ENCODE measurements at places on chromosomes 4 and X. TPM values are rescaled to one million over a fixed set of nuclear protein-coding genes. Genes with fewer than 3 reads are reported as not detected.

GRCh38 chr4:158799013-158799770, 30.4 kb downstream of the FNIP2 start:
- H3K4me3 ChIP-seq = no peak overlapping the region
- no peak overlapping the region for H3K27ac ChIP-seq
- no peaks in the 10 kb centered on the region for H3K27me3 ChIP-seq
- peaks cover 8% of the 10 kb centered on the region for H3K4me1 ChIP-seq
- DNase-seq = no peak
- no peaks in the 10 kb centered on the region for H3K36me3 ChIP-seq

GRCh38 chrX:71533851-71534561, 1.1 kb downstream of the OGT start:
- H3K4me1 ChIP-seq = peaks cover 24% of the 10 kb centered on the region
- H3K27ac ChIP-seq = peak overlapping the region; percentile 96
- H3K4me3 ChIP-seq = peak overlapping the region; percentile 96
- H3K36me3 ChIP-seq = peaks cover 30% of the 10 kb centered on the region

Gene SULT1E1
- total RNA-seq = not detected

Gene TCEAL7
- not detected for total RNA-seq

DNA sequence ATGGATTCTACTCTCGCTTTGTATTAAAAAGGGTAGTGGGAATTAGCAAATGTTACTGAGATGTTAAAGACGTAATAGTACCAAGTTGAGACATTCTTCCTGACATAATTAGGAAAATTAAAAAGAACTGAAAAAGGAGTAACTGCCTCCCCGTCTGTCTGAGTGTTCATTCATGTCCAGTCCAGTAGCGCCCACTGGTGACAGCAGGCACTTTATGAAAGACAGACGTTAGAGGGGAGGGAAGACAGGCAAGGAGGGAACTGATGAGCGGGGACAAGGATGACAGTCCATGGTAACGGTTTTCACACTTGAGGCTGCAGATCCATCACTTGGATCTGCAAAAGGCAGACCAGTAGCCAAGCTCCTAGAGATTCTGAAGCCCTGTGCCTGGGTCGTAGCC, 326.7 kb downstream of the STK32B start:
- H3K36me3 ChIP-seq = peaks cover 14% of the 10 kb centered on the region
- no peak overlapping the region for H3K27ac ChIP-seq
- peaks cover 6% of the 10 kb centered on the region for H3K27me3 ChIP-seq
- H3K4me1 ChIP-seq = no peaks in the 10 kb centered on the region
- DNase-seq = no peak

Gene PNMA5
- total RNA-seq = not detected

DNA sequence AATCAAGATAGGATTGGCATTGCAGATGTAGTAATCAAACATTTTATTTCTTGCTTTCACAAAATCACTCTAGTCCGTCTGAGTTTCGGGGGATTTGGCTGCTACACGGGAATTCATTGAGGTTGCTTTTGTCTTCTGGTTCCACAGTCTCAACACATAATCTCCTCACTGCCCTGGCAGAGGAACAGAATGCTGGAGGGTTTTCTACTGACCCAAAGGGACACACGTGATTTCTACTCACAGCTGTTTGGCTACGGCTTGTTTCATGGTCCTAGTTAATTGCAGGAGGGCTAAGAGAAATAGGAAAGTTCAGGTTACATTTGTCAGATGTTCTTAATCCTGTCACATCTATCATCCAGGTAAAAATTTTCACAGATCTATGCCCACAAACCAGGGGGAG, 1811.6 kb downstream of the ARAP2 start:
- no peak for DNase-seq
- no peaks in the 10 kb centered on the region for H3K36me3 ChIP-seq
- no peak overlapping the region for H3K27ac ChIP-seq
- H3K4me3 ChIP-seq = no peak overlapping the region
- H3K4me1 ChIP-seq = no peaks in the 10 kb centered on the region

Gene TBC1D9
- 4.1 TPM for total RNA-seq

- H3K27me3 ChIP-seq = no peaks in the 10 kb centered on the region
- H3K36me3 ChIP-seq = no peaks in the 10 kb centered on the region
- no peaks in the 10 kb centered on the region for H3K4me1 ChIP-seq
- no peak for DNase-seq
- H3K27ac ChIP-seq = no peak overlapping the region
These were observed 1336.5 kb downstream of the PCDH19 start for GRCh38 chrX:99073551-99073950.

GRCh38 chrX:115639334-115639880, 78.4 kb downstream of the PLS3 start:
- no peaks in the 10 kb centered on the region for H3K4me1 ChIP-seq
- no peak overlapping the region for H3K27ac ChIP-seq
- no peak overlapping the region for H3K4me3 ChIP-seq
- H3K36me3 ChIP-seq = no peaks in the 10 kb centered on the region
- no peaks in the 10 kb centered on the region for H3K27me3 ChIP-seq

Gene KIT
- 0.08 TPM for total RNA-seq

Gene NSG1
- 68.0 TPM for total RNA-seq

GRCh38 chr4:40119344-40119743, 62.7 kb downstream of the N4BP2 start:
- no peak overlapping the region for H3K4me3 ChIP-seq
- DNase-seq = no peak
- no peaks in the 10 kb centered on the region for H3K27me3 ChIP-seq

DNA sequence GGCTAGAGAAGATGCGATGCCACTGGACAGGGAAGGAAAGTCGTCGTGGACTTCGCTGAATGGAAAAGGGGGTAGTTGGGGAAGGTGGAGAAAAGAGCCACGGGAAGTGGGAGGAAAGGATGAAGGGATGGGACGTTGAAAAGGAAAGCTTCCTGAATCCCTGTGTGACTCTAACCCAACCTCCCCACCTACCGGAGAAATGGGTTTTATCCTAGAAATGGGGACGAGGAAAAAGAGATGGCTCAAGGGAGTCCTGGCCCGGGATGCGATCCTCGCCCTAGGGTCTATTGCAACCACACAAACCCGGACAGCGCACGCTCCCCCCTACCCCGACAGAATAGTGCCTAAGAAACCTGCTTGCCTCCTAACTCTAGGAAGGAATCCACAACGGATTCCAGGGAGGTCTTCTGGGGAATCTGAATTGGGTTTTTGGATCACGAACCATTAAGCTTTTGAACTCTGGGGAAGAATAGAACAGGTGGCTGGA, 738 bp upstream of the TSPAN5 start:
- no peaks in the 10 kb centered on the region for H3K27me3 ChIP-seq
- peak overlapping the region; percentile 61 for H3K27ac ChIP-seq
- H3K36me3 ChIP-seq = no peaks in the 10 kb centered on the region
- peak overlapping the region; percentile 81 for H3K4me3 ChIP-seq
- DNase-seq = no peak

GRCh38 chr4:159413306-159413943, 310.5 kb downstream of the RAPGEF2 start:
- H3K27ac ChIP-seq = no peak overlapping the region
- no peak for DNase-seq
- peaks cover 10% of the 10 kb centered on the region for H3K27me3 ChIP-seq
- H3K4me3 ChIP-seq = no peak overlapping the region
- H3K4me1 ChIP-seq = no peaks in the 10 kb centered on the region

DNA sequence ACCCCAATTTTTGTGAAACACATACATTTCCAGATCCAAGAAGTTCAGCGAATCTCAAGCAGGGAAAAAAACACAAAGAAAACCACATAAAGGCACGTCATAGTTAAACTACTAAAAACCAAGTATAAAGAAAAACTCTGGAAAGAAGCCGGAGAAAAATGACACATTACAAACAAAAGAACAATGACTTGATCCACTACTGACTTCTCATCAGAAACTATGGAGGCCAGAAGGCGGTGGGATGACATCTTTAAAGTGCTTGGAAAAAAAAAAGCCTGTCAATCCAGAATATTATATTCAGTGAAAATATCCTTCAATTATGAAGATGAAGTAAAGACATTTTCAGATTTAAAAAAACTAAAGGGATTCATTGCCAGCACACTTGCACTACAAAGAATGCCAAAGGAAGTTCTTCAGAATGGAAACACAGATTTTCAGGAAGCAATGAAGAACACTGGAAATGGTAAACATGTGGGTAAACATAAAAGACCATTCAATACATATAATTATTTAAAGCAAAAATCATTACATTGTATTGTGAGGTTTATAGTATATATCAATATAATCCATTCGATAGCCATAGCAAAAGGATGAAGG, 32.6 kb upstream of the PPP2R2C start:
- H3K36me3 ChIP-seq = peaks cover 27% of the 10 kb centered on the region
- no peak for DNase-seq
- no peak overlapping the region for H3K4me3 ChIP-seq
- H3K27ac ChIP-seq = no peak overlapping the region
- H3K27me3 ChIP-seq = peaks cover 51% of the 10 kb centered on the region

Gene SPANXN4
- not detected for total RNA-seq

GRCh38 chr4:82217986-82218715, 155.6 kb downstream of the HNRNPD start:
- no peaks in the 10 kb centered on the region for H3K36me3 ChIP-seq
- no peak overlapping the region for H3K4me3 ChIP-seq
- DNase-seq = no peak

- H3K27me3 ChIP-seq = no peaks in the 10 kb centered on the region
- no peaks in the 10 kb centered on the region for H3K36me3 ChIP-seq
These were observed 258.4 kb downstream of the MAPK10 start for GRCh38 chr4:86101410-86101809.

- DNase-seq = no peak
- no peak overlapping the region for H3K4me3 ChIP-seq
- peak overlapping the region; percentile 8 for H3K27ac ChIP-seq
- no peaks in the 10 kb centered on the region for H3K27me3 ChIP-seq
- peaks cover 23% of the 10 kb centered on the region for H3K4me1 ChIP-seq
- no peaks in the 10 kb centered on the region for H3K36me3 ChIP-seq
These were observed 2.7 kb upstream of the COMMD8 start for GRCh38 chr4:47466056-47466785.

- peaks cover 6% of the 10 kb centered on the region for H3K36me3 ChIP-seq
- no peaks in the 10 kb centered on the region for H3K27me3 ChIP-seq
- no peak overlapping the region for H3K27ac ChIP-seq
- no peak overlapping the region for H3K4me3 ChIP-seq
- no peak for DNase-seq
These were observed 57.1 kb downstream of the USP9X start for GRCh38 chrX:41142130-41142910.

GRCh38 chr4:104901438-104901837, 245.2 kb upstream of the TET2 start:
- peaks cover 8% of the 10 kb centered on the region for H3K36me3 ChIP-seq
- peaks cover 5% of the 10 kb centered on the region for H3K4me1 ChIP-seq
- H3K27ac ChIP-seq = no peak overlapping the region
- H3K4me3 ChIP-seq = no peak overlapping the region
- DNase-seq = no peak
- no peaks in the 10 kb centered on the region for H3K27me3 ChIP-seq

- DNase-seq = no peak
- no peak overlapping the region for H3K27ac ChIP-seq
- peaks cover 51% of the 10 kb centered on the region for H3K4me1 ChIP-seq
- H3K4me3 ChIP-seq = no peak overlapping the region
These were observed 9.3 kb downstream of the TMEM165 start for GRCh38 chr4:55405073-55405472.

Gene CCDC120
- total RNA-seq = 12.9 TPM

DNA sequence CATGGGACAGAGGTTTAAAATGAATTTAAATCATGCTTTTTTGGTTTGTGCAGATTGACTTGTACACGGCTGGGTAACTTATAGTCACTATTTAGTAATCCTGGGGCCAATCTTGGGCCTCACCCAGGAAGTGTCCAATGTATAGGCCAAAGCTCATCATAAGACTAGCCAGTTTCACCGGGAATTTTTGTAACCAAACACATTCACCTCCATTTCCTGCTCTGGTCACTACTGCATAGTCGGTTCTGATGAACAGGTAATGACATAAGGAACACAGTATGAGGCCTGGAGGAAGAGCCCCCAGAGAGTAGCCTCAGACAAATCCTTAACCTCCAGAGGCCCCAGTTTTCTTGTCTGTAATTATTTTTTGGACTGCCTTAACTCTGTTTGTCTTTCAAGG, 81.9 kb downstream of the HPRT1 start:
- H3K27ac ChIP-seq = no peak overlapping the region
- peaks cover 5% of the 10 kb centered on the region for H3K27me3 ChIP-seq
- H3K4me1 ChIP-seq = no peaks in the 10 kb centered on the region
- DNase-seq = no peak
- H3K36me3 ChIP-seq = no peaks in the 10 kb centered on the region
- no peak overlapping the region for H3K4me3 ChIP-seq

Gene SAGE1
- not detected for total RNA-seq

DNA sequence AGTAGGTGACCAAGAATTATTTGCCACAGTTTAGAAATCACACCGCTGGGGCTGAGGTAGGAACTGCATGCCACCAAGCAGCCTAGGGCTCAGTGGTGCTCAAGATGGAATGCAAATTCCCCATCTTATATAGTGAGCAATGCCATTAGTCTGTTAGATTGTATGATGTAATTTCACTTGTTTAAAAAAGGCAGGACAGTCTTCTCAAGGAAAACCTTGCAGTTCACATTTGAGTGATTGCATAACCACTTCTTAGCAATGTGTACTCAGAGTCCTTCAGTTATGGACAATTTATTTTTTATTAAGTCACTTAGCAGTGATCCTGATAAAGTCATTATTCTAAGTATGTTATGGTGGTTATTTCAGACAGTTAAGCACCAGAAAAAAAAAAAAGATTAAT, 142.9 kb upstream of the SFRP2 start:
- no peak overlapping the region for H3K27ac ChIP-seq
- H3K4me1 ChIP-seq = no peaks in the 10 kb centered on the region
- H3K27me3 ChIP-seq = peaks cover 19% of the 10 kb centered on the region
- no peak for DNase-seq
- no peaks in the 10 kb centered on the region for H3K36me3 ChIP-seq

DNA sequence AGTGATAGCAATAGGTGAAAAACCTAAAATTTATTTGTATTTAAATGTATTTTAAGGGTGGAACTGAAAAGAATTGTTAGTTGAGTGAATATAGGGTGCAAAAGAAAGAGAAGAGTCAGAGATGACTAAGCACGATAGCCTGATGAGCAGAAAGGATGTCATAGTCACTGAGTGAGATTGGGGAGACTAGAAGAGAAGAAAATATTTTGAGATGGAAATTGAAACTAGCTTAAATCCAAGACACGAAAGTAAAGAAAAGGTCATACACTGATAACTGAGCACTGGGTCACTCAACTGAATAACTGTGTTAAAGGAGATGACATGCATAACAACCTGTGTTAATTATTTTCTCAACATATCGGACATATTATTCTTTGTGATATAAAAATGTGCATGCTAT, 55.5 kb downstream of the SPANXN4 start:
- no peak for DNase-seq
- H3K36me3 ChIP-seq = no peaks in the 10 kb centered on the region
- H3K4me1 ChIP-seq = no peaks in the 10 kb centered on the region
- no peaks in the 10 kb centered on the region for H3K27me3 ChIP-seq

Data from naive thymus-derived CD8-positive, alpha-beta T cell (primary cell).